Stimulated activated CD8-positive, alpha-beta memory T cell treated with anti-CD3 and anti-CD28 coated beads, Interleukin-12 subunit alpha, Interleukin-12 subunit beta, amount 100 ng/mL, for 1 hour (primary cell): ENCODE measurements at places on chromosomes 13 and 19.

GRCh38 chr13:113065406-113066141 is 40.0 kb upstream of the F7 start:
- no peak for DNase-seq

DNA sequence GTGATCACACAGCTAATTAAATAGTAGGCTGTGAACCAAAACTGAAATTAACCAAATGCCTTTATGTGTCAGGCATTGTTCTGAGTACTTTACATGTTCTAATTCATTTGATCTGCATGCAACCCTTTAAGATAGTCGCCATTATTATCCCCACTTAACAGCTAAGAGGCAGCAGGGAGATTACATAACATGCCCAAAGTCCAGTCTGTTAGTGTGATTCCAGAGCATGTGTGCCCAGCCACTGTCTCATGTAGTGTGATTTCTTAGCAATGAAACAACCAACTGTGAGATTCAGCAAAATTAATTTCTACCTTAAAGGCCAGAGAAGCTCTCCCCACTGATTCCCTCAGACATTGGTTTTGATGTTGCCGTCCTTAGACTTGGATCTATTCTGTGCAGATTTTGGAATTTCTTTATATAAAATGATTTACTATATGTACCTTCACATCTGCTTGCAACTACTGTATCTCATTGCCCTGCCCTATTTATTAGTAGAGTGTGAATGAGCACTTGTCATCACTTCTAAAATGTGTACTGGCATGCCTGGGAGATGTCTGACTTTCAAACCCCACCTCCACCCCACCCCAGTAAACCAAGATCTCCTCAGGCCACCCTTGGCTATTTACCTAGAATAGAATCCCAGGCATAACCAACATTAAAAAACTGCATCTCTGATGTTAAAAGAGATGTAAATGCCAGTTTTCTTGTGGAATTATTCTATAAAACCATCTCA is 41.2 kb downstream of the POLR1D start:
- no peak for DNase-seq

DNA sequence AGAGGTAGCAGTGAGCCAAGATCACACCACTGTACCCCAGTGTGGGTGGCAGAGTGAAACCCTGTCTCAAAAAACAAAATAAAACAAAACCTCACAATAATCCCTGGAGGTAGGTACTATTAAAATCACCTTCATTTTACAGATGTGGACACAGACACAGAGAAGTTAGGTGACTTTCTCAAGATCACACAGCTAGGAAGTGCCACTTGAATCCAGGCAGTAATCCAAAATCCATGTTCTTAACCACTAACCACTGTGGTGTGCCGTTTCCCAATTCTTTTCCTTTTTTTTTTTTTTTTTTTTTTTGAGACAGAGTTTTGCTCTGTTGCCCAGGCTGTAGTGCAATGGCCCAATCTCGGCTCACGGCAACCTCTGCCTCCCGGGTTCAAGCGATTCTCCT is 9.0 kb downstream of the PPP1R14A start:
- DNase-seq = no peak

GRCh38 chr13:73683746-73684145 is 450.5 kb downstream of the KLF12 start:
- no peak for DNase-seq

DNA sequence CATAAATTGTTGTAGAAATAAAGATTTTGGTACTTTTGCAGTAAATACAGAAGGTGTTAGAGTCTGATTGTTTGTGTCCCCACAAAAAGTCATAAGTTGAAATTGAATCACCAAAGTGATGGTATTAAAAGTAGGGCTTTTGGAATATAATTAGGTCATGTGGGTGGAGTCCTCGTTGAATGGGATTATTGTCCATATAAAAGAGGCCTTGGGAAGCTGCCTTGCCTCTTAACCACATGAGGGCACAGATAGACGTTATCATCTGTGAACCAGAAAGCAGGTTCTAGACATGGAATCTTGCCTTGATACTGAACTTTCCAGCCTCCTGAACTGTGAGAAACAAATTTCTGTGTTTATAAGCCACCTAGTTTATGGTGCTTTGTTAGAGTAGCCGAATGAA is 186.8 kb downstream of the PRR20E start:
- no peak for DNase-seq

DNA sequence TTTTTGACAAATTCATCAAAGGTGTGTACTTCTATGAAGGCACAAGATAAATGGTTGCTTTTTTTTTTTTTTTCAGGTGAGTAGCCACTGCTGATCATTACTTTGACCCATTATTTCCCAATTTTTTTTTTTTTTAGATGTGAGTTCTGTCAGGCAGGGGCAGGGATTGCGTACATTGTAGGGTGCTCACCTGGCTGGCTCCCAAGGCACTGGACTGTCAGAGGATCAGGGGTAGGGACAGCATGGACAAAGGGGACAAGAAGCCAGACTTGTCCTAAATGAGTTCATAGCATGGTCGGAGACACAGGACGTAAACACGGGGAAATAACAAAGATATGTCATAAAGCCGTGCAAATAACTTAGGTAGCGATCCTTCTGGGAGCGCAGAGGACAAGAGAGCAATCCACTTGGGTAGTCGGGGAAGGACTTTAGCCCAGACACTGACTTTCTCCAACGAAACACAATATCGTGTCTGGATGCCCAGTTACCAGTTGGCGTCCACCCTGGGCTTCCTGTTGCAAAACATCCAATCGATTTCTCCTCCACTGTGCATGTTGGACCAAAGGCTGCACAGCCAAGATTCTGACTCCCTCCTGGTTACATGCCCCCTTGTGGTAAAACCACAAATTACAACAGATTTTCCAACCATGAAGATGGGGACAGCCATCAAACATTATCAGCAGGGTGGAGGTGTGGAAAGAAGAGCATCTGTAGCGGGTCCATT is 27.5 kb upstream of the KATNAL1 start:
- no peak for DNase-seq

- DNase-seq = no peak
Measured at GRCh38 chr19:9940778-9941177, 4.5 kb upstream of the OLFM2 start.

GRCh38 chr19:12314553-12314952 is 18.9 kb downstream of the ZNF563 start:
- no peak for DNase-seq

DNA sequence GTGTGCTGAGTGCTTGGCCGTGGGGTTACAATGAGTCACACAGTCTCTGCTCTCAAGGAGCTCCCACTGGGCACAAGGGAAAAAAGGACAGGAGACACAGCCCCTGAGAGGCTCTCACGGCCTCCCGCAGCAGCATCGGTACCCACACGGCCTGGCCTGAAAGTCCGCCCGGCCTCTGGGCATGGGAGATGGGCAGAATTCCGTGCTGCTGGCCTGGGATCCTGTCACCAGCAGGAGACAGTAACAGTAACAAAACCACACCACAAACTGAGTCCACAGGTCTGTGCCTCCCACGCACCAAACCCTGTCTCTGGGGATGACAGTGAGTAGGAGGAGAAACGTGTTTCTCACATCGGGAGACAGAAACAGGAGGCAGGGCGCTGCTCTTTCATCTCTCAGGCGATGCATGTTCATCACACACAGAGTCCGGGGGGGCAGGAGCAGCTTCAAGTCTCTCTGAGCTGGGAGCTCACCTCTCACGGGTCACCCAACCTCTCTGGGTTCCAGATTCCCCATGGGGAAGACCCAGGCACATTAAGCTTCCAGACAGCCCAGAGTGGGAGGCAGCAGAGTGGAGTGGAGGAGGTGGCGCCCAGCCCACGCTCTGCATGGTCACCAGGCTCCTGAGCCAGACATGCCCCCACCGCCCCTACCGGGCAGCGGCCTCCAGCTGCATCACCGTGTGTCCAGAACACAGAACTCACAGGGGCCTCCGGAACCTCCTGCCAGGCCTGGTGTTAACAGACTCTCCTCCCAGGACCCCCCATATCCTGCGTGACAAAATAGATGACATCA is 124.7 kb upstream of the VSTM2B start:
- no peak for DNase-seq

DNA sequence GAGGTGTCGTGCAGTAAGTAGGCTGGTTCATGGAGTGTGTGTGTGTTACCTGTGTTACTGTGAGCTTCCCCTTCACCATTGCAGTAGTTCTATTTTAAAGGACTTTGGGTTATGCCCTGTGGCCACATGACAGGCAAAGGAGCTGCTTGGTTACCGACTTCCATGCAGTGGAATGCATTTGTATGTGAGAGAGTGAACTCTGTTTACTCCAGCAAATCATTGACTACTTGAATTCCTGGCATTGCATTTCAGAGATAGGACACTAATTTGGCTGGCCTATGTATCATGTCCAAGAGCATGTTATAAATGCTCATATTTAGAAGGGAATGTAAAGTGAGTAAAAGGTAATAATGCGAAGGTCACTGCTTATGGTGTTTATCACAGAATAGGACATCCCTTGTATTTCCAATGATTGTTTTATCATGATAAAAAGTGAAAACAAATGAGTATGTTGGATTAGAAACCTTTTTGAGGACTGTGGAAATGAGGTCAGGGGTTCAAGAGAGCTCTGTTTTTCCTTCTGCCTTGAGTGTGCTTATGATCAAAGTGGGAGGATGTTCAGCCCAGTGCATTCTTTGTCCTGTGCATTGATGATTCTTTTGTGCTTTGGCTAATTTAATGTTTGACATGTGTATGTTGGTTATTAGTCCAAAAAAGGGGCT is 156.5 kb downstream of the LMO7 start:
- no peak for DNase-seq

DNA sequence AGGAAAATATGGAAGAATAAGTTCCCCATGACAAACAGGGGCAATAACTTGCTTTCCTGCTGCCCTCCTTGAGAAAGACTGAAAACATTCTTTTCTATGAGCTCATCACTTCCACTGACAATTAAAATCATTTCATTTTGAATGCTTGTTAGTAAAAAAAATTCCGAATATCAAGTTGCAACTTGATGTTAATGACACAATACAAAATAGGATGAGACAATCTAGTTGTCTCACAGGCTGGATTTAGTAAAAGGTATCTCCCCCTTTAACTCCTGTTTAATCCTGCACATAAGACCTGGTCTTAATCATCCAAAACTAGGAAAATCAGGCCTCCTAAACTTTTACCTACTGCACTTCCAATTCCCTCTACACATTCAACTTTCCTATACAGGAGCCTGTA is 24.7 kb downstream of the IRS2 start:
- no peak for DNase-seq

- no peak for DNase-seq
Measured at GRCh38 chr19:4844348-4845179, 13.1 kb upstream of the TICAM1 start.

DNA sequence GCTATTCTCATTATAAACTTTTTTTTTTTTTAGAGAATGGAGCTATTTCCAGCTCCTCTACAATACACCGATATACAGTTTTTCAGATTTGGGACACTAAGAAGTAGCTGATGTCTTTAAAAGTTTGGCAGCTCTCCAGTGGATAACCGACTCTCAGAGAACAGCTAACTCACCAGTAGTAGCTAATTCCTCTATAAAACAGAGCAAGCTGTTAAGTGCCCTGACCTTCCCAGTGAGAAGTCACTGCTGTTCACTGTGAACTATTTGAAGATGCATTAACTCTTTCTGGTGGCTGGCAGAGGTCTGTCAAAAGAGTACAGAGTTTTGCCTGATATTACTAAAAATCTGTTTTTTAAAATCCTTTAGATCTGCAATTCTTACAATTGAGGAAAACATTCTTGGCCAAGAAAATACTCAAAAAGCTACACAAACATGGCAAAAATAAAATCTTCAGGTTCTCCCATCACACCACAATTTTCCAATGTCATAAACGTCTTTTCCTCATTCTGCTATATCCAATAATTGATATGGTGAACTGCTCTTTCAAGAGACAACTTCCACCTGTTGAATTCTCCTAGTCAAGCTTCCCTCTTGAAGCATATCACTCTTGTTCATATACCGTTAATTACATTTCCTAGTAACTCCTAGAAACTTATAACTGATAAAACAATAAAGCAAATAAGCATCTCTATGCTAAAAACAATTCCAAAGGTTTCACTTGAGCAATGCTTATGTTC is 44.2 kb downstream of the TBC1D4 start:
- no peak for DNase-seq

DNA sequence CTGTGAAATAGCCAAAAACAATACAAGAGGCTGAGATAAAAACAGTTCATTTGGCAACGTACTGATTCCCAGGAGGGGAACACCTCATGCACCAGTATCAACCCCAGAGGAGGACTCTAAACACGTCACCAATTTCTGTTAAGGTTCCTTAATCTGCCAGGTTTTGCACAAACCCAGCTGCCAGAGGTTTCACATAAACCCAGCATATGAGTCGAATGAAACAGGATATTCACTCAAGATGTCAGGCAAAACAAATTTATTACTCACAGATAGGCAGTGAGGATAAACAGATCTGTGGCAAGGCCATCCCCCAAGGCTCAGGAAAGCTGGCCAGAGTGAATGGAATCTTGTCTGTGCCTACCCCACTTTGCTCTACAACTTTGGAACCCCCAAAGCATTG is 210.9 kb downstream of the GPC5 start:
- DNase-seq = no peak

GRCh38 chr13:114109641-114110041 is 22.8 kb downstream of the RASA3 start:
- DNase-seq = no peak

GRCh38 chr13:58472483-58472882 is 840.9 kb downstream of the PCDH17 start:
- DNase-seq = no peak

DNA sequence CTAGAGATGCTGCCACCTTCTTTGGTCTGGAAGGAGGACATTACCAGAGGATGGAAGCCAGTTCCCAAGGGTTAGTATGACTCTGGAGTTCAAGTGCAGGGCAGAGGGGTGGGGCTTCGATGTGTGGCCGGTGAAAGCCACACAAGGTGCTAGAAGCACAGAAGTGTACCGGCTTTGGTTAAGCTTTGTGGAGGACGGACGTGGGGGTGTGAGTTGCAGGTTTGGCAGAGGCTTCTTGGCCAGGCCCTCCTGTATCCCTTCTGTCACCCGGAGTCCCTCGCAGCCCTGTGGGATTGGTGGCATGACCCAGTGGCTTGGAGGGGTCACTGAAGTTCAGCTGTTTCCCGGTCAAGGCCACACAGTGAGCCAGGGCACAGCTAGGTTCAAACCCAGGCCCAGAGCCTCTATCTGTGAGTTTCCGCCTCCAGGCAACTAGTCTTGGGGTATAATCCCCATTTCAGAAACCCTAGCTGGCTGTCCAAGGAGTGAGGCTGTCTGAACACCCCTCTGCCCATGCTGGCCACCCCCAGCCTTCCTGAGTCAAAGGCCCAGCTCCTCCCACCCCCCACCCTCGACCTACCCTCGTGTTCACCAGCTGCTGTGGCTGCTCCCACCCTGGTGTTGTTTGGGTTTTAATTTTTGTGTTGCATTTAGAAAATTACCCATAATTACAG is 4.6 kb upstream of the SSBP4 start:
- no peak for DNase-seq

GRCh38 chr13:91248249-91248648 is 99.2 kb upstream of the MIR17HG start:
- no peak for DNase-seq

- DNase-seq = no peak
Measured at GRCh38 chr13:102395174-102395573, 6.7 kb downstream of the FGF14 start.

DNA sequence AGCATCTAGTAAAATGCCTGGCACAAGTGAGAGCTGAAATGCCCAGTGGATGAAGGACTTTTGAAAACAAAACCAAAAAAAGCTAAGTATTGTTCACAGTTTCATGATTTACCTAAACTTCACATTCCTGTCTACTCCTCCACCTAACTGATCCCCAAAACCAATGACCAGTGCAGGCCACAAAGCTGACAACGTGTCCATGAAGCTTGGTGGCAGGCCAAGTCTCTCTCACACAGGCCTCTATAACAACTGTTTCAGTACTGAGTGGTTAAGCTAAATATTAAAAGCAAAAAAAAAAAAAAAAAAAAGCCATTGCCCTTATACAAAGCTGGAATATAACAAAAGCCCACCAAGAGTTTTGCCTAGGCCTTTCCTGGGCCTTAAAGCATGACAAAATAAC is 36.4 kb downstream of the STK24 start:
- DNase-seq = no peak
